ENCODE measurements at places on chromosomes 4 and X. TPM values are rescaled to one million over a fixed set of nuclear protein-coding genes. Genes with fewer than 3 reads are reported as not detected.

BEND2 gene
- not detected for total RNA-seq

LDB2 gene
- total RNA-seq: not detected

NEIL3 gene
- 8.4 TPM for total RNA-seq

FAM47A gene
- total RNA-seq: not detected

ASB11 gene
- not detected for total RNA-seq

Data from A549 treated with Hydrocortisone at 1 μM for 4 hours (cell line).